ENCODE measurements at places on chromosomes 13 and 19.

DNA sequence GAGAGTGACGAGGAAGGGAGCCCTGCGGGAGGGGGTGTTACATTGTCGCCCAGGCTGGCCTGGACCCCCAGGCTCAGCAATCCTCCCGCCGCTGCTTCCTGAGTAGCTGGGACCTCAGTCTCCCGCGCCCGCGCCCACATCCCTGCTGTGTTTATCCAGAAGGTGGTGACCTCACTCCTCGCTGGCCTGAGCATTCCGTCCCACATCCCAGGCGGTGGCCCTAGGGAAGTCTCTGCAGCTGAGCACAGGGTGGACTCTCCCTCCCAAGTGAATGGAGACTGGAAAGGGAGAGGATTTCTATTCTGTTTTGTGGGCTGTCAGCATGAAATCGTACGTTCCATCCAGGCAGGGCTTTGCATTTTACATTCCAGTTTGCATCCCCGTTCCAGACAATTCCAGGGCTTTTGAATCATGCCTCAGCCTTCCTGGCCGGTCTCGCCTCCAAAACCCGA is 401 bp upstream of the ZNF765 start:
- no peak for DNase-seq

DNA sequence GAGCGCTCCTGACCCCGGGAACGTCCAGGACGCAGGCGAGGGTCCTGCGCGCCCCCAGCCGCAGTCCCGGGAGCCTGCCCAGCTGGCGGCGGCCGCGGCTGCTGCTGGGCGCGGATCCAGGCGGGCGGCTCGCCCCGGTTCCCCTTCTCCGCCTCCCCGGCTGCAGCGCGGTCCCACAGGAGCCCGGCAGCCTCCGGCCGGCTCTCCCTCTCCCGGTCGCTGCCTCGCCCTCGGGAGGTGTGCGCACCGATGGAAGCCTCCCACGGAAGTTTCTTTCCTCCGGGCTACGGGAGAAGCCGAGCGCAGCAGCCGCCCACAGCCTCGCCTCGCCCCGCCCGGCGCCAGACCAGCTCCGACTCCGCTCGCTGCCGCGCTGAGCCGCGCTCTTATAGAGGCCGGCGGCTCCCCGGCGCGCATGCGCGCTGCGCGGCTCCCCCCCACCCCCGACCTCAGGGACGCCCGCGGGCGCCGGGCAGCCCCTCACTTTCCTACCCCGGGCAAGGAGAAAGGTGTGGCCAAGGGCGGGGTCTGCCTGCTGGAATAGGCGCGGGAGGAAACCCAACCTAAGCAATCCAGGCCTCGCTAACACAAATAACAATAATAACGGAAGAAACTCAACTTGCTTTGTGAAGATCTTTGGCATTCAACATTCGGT is at the start of gene SHISA2:
Gene SHISA2, minus strand, starts transcription at position 360 of the 655 bp plus-strand sequence. CDS start 1,041 bp downstream, outside the sequence.
- DNase-seq: no peak

- no peak for DNase-seq
Measured at GRCh38 chr13:111288276-111288675, 32.2 kb upstream of the TEX29 start.

DNA sequence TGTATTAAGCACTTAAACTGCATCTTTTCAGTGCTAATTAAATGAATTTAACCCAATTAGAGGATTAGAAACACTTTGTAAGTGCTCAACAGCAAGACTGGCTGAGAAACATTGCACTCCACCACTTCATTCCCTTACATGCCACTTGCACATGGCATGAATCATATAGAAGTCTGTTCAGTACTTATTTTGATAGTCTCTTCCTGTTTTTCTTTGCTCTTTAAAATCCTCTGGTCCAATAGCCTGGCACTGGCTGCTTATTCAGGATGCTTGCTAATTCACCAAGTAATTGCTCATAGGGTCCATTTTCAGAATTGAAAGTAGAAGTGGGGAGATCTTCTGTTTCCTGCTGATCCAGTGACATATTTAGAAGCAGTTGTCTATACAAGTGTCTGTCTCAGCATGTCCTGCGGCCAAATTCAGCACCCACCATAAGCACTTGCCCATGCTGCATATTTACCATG is 900.1 kb downstream of the PCDH9 start:
- no peak for DNase-seq

DNA sequence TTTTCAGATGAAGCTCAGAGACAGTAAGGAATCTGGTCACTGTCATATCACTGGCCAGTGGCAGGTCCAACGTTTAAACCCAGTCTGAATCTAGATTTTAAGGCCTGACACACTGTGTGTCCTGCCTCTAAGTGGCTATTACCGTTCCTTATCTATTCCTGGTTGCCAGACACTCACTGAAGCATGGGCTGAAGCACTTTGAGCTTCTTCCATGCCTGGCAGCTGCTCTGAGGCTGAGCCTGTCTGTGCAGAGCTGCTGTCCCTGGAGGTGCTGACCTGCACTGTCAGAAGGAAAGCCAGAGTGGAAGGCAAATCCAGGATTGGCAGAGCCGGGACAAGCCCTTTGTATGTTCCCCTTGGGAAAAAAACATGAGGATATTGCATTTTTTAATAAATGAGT is 109.2 kb upstream of the SLC7A1 start:
- no peak for DNase-seq

- no peak for DNase-seq
Measured at GRCh38 chr19:14222886-14223285, 16.9 kb upstream of the ADGRL1 start.

- DNase-seq: no peak
Measured at GRCh38 chr13:33806470-33807248, 11.3 kb upstream of the RFC3 start.

GRCh38 chr19:21023901-21024300 is 3.4 kb downstream of the ZNF430 start:
- DNase-seq: no peak

DNA sequence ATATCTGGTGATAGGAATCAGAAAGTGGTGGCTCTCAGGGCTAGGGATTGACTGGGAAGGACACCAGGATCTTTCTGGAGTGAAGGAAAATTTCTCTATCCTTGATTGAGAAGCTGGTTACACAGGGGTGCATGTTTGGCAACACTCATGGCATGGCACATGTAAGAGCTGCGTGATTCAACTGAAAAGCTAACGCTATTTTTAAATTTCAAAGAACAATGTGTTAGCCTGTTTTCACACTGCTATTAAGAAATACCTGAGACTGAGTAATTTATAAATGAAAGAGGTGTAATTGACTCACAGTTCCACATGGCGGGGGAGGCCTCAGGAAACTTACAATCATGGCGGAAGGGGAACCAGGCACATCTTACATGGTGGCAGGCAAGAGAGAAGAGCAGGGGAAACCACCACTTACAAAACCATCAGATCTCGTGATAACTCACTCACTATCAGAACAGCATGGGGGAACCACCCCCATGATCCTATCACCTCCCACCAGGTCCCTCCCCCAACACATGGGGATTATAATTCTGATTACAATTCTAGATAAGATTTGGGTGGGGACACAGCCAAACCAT is 7.4 kb downstream of the SIGLEC8 start:
- no peak for DNase-seq

GRCh38 chr19:35731353-35731752 is 10.9 kb downstream of the IGFLR1 start:
- no peak for DNase-seq

- no peak for DNase-seq
Measured at GRCh38 chr19:50536662-50537305, 23.1 kb upstream of the ASPDH start.

DNA sequence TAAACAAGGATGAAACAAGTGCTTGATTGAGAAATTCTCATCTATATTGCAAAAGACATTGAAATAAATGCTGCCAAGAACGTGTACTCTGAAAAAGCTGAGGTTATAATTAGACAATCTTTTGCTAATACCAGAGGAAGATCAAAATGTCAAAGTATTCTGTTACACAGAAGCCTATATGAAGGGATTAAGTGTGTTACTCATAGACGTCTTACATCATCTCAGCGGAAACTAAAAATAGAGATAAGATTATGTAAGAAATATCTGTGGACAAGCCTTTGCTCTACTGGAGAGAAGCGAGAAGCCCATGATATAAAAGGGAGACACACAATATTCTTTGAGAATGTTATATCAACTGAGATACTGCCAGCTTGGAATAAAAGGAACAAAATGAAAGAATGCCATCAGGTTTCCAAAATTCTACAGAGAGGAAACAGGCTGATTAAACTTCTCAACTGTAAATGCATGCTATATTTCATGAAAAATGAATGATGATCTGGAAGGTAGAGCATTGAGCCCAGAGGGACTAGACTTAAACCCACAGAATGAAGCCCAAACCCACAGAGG is 699.0 kb downstream of the GPC5 start:
- DNase-seq: no peak

- no peak for DNase-seq
Measured at GRCh38 chr13:41495044-41495443, 37.7 kb downstream of the RGCC start.

DNA sequence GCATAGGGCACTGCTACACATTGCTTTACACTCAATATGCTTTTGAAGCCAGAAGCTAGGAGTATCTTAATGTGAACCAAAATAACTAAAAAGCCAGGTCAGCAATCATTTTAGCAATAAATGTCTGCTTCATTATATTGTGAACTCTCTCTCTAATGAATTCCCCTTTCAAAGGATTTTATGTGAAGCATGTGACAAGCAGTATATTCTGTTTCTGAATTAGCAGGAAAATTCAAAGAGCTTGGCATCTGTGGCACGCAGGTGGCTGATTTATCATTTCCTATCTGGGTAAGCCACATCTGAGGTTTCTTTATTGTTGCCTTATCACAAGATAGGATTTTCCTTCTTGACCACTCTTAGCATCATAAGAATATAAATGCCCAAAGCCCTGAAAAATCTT is 56.8 kb upstream of the KLF12 start:
- no peak for DNase-seq

DNA sequence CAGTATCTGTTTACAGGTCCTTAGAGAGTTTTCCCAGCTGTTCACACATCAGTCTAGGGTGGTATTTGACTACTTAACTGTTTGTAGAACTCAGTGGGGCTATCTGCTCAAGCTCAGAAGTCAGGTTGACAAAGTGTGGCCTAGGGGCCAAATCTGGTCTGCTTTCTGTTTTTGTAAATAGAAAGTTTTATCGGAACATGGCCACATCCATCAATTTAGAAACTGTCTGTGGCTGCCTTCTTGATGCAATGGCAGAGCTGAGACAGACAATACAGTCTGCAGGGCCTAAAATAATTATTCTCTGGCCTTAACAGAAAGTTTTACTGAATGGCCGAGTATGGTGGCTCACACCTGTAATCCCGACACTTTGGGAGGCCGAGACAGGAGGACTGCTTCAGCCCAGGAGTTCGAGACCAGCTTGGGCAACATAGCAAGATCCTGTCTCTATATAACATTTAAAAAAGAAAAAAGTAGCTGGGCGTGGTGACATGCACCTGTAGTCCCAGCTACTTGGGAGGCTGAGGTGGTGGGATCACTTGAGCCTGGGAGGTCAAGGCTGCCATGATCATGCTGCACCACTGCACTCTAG is 2.4 kb downstream of the SMG9 start:
- DNase-seq: no peak

DNA sequence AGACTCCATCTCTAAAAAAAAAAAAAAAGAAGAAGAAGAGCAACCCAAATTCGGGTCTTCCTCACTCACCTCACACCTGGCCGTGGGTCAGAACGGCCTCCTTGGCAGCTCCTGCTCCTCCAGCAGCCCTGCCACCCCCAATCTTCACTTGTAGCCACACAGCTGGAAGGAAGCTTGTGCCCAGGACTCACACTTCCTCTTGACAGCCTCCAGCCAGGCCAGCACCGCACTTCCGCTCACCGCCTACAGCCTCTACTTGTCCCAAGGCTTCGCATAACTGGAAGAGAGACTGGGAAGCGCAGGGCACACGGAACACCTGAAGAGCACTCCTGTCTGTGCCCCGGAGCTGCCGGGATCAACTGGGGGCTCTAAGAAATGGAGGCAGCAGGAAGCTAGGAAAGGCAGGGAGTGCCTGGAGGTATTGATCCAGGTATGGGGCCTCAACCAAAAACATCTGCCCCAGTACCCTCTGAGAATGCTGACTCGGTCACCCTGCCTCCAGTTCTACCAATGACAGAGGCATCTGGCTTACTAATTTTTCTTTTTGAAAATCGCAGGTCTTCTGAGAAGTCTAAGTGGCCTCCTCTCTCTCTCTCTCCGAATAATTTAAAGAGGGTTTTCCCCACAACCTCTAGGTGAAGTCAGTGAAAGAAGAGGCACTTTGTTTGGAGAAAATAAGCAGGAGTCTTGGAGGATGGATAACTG is 31.1 kb upstream of the ATP12A start:
- DNase-seq: no peak

GRCh38 chr13:111186305-111186935 is 71.3 kb downstream of the ARHGEF7 start:
- no peak for DNase-seq

- no peak for DNase-seq
Measured at GRCh38 chr13:50080911-50081678, 65.9 kb downstream of the KCNRG start.

GRCh38 chr13:38979891-38980749 is 10.5 kb downstream of the STOML3 start:
- no peak for DNase-seq

- DNase-seq: no peak
Measured at GRCh38 chr19:46920362-46920761, 59.6 kb downstream of the ARHGAP35 start.

DNA sequence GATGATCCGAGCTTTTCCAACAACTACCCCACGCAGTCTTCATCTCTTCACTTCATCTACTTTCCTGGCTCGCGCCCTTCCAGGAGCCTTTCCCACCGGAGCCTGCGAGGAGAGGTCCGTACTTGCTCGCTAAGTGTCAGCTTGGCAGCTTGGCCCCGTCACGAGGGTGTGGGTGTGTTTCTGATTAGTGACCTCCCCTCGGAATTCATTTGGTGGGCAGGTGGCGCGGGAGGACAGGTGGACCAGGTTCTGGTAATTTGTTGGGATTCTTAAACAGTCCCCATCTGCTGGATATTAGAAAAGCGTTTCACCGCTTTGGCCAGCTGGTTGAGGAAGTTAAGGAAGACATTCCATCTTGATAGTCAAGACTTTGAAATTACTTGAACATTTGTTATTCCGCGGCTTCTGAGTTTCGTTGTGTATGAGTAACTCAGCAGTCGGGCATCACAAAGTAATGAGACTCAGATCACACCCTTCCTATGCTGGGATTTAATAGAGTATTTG is 515 bp downstream of the UFM1 start:
- DNase-seq: no peak

DNA sequence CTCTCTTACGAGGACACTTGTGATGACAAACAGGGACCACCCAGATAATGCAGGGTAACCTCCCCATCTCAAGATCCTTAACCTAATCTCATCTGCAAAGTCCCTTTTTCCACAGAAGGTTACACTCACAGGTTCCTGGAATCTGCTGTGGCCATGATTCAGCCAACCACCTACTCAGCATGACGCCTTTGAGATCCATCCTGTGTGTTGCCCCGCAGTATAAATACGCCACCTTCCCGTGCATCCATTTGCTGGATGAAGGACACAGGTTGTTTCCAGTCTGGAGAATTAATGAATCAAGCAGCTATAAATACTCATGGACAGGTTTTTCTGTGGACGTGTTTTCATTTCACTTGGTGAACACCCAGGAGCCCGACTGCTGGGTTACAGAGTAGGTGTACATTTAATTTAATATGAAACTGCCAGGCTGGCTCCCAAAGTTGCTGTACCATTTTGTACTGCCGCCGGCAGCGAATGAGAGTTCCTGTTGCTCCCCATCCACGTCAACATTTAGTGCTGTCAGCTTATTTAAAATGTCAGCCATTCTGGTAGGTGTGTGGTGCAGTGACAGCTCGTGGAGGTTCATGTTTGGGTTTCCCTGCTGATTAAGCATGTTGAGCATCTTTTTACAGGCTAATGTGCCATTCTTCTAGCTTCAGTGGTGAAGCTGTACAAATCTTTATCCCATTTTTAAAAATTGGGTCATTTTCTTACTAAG is 40.2 kb downstream of the ELL start:
- DNase-seq: no peak

- DNase-seq: no peak
Measured at GRCh38 chr13:26971990-26972887, 199.4 kb downstream of the USP12 start.
